ENCODE measurements at places on chromosomes 1 and 21.

DNA sequence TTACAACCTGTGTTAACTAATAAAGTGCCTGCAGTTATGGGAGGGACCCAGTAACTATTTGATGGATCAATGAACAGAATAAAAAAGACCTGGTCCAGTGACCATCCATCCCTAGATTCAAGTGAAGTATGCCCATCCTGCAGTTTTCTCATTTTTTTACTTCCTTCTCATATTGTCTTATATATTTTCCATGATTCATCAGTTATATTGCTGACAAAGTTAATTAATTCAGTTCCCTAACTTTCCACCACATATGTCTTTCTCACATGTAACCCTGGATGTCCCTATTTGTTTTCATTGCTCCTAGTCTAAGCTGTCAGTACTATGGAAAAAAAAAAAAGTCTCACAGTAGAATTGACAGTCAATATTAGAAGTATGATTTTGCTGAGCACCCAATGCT lies 64.3 kb downstream of the ITGB3BP start:
- DNase-seq: no peak

GRCh38 chr1:7811476-7811875 lies 27.4 kb downstream of the PER3 start:
- DNase-seq: no peak

DNA sequence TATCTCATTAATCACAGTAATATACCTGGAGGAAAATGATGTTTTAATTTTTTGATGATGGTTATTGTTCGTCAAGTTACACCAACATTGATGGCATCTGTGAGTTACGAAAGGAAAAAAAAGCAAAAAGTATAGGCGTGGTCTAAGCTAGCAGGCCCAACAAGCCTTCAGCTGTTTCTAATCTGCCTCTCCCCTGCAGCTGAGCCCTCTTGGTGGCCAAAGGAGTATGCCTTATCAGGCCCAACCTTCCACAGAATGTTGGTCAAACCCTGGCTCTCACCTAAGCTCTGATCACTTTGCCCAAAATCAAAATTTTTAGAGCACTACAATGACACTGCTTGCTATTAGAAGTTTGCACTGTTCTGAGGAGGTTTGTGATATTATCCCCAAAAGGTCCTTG lies 4.9 kb downstream of the C1orf105 start:
- DNase-seq: no peak

- no peak for DNase-seq
Measured at GRCh38 chr1:237324226-237324625, 282.2 kb downstream of the RYR2 start.

- DNase-seq: no peak
Measured at GRCh38 chr1:153790966-153791647, 15.9 kb downstream of the SLC27A3 start.

GRCh38 chr1:222127526-222128152 lies 385.8 kb upstream of the DUSP10 start:
- no peak for DNase-seq

DNA sequence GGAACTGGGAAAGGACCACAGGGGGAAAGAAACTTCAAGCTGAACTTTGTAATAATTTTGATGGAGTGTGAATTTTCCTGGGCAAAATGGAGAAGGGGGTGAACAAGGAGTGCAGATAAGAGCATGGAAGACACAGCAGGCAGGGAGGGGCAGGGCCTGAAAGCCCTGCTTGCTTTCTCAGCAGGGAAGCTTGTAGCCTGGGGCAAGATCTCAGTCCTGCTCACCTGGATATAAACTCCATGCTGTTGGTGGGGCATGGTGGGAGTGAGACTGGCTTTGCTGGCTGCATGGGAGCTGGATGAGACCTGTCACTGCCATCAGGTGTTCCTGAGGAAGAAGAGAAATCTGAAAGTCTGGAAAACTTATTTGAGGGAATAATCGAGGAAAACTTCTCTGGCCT lies 58.7 kb upstream of the RC3H1 start:
- peak; percentile 53 for DNase-seq

DNA sequence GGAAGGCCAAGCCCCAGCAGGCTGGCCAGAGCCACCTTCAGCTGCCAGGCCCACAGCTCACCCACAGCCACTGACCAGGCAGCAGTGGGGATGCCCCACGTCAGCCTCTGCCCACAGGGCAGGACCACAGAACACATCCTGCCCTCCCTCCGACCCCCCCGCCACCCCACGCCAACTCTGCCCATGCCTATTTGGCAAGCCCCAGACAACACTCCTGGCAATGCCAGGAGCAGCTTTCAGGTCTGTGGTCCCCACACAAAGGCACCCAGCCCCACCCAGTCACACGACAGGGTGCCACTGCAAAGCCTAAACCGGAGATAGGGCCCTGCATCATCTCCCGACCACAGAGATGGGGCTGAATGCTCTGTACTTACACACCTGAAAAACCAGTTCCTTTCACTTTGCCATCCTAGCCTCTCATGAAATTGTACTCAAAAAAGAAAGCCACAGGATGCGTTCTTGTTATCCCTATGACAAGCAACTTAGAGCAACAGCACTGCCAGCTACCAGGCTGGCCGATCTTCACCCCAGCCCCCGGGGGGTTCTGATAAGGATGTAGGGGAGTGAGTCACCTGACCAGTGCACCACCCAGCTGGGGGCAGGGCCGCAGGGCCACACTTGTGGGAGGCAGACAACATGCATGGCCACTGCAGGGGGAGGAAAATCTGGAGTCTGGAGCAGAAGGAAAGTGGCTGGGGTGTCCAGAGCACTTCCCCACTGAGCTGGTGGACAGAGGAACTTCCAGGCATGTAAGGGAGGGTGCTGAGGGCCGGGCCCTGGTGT lies 36.2 kb downstream of the UBE2G2 start:
- DNase-seq: peak; percentile 62
